ENCODE measurements at places on chromosomes 1 and 21.
A peak's percentile ranks its signal among the peaks of the same experiment; 100 is the strongest.

- DNase-seq: no peak
Measured at GRCh38 chr21:34635307-34635706, 20.4 kb upstream of the RCAN1 start.

GRCh38 chr1:180614730-180615129 lies 17.1 kb upstream of the XPR1 start:
- DNase-seq: peak; percentile 19

- no peak for DNase-seq
Measured at GRCh38 chr1:4322881-4323280, 331.5 kb upstream of the AJAP1 start.

DNA sequence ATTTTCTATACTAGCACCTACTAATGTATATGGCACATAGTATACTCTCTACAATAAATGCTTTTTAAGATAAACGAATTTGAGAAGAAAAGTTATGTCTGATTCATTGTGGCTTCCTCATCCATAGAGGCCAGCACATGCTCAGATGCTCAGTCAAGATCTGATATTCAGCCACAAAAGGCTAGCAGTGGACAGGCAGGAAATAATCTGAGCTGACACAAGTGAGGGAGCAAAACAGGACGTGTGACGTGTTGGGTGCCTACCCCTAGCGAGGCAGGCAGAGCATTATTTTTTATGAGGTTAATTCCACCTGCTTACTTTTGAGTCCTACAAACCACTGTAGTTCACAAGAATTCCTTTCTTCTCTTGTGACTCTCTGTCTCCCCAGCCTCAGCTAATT lies 550.9 kb downstream of the SMYD3 start:
- DNase-seq: no peak

- DNase-seq: no peak
Measured at GRCh38 chr1:31583995-31584868, 7.9 kb downstream of the TINAGL1 start.

- DNase-seq: no peak
Measured at GRCh38 chr1:97588772-97589171, 332.1 kb downstream of the DPYD start.

- no peak for DNase-seq
Measured at GRCh38 chr1:85275701-85276214, 674 bp downstream of the BCL10 start.

DNA sequence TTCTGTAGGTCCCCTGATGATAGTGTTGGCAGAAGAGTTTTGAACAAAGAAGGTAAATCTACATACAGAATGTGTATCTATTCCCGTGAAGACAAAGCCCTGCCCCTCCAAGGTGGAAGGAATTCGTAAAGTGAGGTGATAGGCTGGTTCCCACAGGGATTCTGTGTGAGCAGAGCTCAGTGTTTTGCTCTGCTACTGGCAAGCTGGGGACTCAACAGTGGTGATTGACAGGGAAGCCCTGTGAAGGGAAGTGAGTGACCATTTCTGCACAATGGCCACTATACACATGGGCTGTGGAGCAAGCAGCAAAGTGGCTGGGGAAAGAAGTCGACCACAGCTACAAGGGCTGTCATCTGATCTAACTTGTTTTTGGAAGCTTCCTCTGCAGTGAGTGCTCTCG lies 90.0 kb upstream of the LRRN2 start:
- no peak for DNase-seq

- DNase-seq: peak; percentile 52
Measured at GRCh38 chr1:116855191-116855619, 54.5 kb upstream of the PTGFRN start.

DNA sequence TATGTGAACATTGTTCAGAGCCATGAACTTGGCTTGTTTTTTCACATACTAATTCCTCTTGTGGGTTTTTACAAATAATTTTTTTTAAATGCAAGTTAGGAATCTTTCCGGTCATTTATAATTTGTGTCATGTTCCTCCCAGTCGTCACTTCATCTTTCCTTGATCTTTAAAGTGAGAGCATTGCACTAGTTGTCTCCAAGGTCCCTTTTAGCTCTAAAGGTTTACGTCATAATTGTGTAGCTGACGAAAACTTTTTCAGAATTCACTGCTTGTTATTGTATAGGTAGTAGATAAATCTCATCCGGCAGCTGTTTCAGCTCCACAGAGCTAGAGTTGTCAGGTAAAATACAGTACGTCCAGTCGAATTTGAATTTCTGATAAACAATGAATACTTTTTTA lies 33.6 kb downstream of the SOAT1 start:
- no peak for DNase-seq

DNA sequence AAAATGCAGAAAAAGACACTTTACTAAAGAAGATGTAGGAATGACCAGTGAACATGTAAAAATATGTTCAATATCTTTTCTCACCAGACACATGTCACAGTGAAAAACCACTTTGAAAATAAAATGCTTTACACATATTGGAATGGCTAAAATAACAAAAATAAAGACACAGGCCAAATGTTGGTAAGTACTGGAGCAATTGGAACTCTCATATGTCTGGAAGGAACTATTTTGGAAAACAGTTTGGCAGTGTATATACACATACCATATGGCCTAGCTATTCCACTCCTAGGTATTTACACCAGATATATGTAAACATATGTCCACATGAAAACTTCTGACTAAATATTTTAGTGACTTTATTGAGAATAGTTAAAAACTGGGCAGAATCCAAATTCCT lies 927.2 kb downstream of the BRINP3 start:
- DNase-seq: no peak

DNA sequence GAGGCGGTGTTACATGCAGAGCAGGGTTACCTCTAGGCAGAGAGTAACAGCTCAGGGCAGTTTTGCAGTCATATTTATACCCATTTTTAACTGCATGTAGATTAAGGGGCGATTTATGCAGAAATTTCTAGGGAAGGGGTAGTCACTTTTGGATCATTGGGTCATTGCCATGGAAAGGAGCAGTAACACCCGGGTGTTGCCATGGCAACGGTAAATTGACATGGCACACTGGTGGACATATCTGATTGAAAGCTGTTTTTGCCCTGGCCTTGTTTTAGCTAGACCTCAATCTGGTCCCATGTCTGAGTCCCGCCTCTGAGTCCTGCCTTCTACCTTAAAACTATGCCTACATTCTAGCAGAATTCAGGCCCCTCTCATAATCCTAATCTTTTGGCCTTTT lies 11.8 kb upstream of the USP1 start:
- DNase-seq: no peak

GRCh38 chr1:44227211-44227610 lies 13.9 kb downstream of the DMAP1 start:
- peak; percentile 25 for DNase-seq

DNA sequence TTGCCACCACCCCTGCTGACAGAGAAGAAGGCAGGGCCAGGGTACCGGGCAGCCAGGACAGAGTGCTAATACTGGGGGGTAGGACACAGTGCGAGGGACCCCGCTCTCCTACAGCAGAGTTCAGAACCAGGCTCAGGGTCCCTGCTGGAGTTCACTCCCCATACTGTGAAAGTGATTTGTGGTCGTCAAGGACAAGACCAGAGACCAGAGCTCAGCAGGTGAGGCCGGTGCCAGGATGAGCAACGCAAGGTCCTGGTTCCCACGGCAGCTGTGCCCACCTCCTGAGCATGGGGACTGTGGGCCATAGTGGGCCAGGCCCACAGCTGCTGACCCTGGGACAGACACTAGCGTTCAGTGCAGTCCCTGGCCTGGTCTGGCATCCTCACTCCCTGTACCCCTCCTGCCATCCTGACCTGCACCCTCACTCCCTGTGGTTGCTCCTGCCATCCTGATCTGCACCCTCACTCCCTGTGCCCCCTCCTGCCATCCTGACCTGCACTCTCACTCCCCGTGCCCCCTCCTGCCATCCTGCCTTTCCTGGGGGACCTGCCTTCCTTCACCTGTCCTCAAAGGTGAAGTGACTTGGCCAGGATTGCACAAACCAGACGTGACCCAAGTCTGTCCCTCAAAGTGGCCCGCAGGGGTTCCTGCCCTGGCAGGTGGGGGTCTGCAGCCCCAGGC lies 13.8 kb upstream of the PTTG1IP start:
- no peak for DNase-seq

DNA sequence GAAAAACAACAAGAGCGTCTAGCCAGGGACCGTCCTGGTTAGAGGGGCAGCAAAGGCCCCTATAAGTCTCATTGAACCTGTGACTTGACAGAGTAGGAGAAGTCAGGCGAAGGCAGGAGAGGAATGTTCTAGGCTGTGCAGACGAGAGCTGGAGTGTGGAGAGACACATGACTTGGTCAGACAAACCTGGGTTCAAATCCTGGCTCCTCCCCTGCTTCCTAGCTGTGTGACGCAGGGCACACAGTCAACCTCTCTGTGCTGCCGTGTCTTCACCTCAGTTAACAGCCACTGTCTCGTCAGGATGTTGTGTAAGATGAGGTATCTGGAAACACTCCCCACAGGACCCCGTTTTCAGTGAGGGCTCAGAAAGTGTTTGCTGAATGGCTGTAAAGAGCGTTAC lies 15.6 kb downstream of the SLC66A1 start:
- DNase-seq: no peak

GRCh38 chr1:216944864-216945510 lies 221.8 kb upstream of the ESRRG start:
- DNase-seq: no peak

DNA sequence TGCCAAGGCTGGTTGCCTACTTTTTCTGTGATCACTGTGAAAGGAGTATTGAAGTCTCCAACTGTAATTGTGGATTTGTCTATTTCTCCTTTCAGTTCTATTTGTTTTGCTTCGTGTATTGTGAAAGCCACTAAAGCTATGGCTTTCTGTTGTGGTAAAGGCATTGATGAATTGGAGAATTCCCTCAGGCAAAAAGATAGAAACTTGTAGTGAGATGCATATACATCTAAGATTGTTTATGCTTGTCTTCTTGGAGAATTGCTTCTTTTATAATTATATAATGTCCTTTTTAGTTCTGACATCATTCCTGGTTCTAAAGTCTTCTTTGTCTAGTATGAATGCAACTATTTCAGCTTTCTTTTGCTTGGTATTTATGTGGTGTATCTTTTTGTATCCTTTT lies 36.8 kb downstream of the SWT1 start:
- DNase-seq: no peak

DNA sequence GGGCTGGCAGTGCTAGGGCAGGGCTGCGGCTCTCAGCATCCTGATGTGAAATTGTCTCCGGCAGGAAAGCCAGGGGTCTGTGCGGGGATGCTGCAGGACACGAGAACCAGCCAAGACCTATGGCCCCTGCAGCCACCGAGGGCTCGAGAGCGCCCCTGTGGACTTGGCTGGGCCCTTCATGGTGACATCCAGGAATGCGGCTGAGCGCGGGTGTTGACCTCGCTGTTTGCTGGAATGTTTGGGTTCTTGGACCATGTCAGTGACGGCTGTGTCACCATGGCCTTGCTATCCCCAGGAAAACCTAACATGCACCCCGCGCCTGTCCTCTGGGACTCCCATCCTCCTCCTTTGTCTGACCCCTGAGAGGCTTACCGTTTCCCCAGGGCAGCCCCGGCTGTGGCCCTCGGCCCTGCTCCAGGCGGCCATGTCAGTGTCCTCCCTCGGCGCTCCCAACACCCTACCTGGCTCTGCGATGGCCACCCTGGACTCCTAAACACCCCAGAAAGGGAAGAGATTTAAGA lies 14.3 kb upstream of the C1orf174 start:
- no peak for DNase-seq

DNA sequence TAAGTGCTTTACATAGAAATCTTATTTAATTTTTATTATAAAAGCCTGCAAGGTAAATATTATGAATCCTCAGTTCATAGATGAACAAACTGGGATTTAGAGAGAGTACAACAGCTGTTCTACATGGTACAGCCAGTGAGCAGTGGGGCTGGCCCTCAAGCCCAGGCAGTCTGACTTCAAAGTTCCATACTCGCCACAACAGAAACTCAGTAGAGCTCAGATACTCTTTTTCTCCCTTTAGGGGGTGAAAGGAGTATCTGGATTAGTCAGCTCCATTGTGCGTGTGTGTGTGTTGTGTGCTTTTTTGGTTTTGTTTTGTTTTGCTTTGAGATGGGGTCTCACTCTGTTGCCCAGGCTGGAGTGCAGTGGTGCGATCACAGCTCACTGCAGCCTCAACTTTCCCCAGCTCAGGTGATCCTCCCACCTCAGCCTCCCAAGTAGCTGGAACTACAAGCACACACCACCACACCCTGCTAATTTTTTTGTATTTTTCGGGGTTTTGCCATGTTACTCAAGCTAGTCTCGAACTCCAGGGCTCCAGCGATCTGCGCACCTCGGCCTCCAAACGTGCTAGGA lies 378.5 kb downstream of the SMYD3 start:
- DNase-seq: no peak

DNA sequence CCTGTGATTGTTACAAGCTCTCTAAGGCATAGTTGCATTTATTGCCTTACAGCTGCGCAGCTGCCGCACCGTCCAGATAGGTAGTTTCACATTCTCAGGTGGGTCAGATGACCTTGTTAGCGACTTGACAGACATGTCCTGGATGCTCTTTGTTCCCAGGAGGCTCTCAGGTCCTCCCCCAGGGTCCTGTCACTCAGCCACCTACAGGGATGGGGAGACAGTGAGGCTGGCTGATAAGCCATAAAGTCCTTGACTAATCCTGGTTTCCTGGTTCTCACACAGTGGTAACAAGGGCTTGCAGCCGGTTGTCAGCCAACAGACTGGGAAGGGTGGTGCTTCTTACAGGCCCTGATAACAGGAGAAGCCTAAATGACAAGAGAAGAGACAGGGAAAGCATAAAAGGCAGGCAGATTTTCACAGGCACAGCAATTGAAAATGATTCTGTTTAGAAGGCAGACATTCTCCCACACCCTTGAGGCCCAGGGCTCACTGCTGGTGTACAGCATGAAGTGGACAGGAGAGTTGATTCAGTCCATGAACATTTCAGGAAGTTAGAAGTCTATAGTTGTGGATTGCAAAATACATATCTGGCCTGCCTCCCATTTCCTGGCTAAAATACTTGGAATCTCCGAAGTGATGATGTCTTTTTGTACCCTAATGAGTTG lies 2.9 kb downstream of the ARF1 start:
- peak; percentile 88 for DNase-seq

DNA sequence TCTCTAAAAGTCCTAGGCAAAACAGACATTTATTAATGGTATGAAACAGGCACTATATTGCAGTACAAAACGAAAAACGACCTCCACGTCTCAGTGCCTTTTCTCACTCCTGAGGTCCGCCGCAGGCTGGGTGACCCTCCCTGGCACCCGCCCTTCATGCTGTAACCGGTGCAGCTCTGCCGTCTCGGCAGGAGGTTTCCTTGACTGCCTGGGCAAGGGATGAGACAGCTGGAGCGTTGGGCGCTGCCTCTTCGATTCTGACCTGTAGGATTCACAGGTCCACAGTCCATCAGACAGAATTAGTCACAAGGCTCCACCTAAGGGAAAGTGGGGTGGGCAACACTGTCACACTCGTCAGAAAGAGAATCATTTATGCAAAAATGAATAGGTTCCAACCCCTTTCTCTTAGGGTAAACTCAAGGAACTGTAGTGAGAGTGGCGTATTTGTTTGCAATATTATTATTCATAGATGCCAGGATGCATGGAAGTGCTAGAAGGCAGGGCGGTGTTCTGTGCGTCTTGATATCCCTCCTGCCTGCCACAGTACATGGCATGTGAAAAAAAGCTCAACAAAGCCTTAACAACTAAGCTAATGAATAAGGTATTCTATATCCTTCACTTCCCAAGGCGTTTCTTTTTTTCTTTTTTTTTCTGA lies 23.5 kb upstream of the ZBTB18 start:
- no peak for DNase-seq

Measured in AG10803 (cell line).